Ascending aorta (tissue), 2 donors: ENCODE measurements at places on chromosomes 4 and X. TPM values are rescaled to one million over a fixed set of nuclear protein-coding genes. Genes with fewer than 3 reads are reported as not detected.

SAGE1 gene
- not detected for total RNA-seq

ANOS1 gene
- total RNA-seq, result 1.7 TPM

ZC4H2 gene
- total RNA-seq, result 39.9 TPM

DNAAF6 gene
- not detected for total RNA-seq

TBC1D9 gene
- total RNA-seq, result 25.5 TPM

SULT1B1 gene
- 0.96 TPM for total RNA-seq

FREM3 gene
- total RNA-seq, result not detected

TRIM2 gene
- 33.3 TPM for total RNA-seq

FGFBP2 gene
- not detected for total RNA-seq

PABPC1L2A gene
- not detected for total RNA-seq

TCP11X1 gene
- total RNA-seq, result not detected

DNA sequence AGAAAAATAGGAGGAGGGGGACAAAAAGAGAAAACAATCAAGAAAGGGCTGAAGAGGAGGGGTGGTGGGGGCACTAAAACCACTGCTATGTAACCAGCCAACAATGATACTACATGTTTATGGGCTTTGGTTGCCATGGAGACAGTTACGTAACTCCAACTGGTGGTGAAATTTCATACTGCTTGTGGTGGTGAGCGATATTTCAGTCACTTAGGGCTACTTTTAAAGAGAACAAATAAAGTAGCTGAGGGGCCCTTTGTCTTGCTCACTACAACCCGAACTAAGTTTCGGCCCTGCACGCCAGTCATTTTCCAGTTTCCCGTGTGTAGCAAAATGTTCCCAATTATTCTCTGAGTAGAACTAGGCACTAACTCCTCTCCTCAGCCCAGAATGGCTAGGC, 275.2 kb upstream of the EDA2R start:
- no peaks in the 10 kb centered on the region for H3K36me3 ChIP-seq
- H3K4me1 ChIP-seq, result no peaks in the 10 kb centered on the region
- H3K4me3 ChIP-seq, result no peak overlapping the region
- H3K27ac ChIP-seq, result no peak overlapping the region

DNA sequence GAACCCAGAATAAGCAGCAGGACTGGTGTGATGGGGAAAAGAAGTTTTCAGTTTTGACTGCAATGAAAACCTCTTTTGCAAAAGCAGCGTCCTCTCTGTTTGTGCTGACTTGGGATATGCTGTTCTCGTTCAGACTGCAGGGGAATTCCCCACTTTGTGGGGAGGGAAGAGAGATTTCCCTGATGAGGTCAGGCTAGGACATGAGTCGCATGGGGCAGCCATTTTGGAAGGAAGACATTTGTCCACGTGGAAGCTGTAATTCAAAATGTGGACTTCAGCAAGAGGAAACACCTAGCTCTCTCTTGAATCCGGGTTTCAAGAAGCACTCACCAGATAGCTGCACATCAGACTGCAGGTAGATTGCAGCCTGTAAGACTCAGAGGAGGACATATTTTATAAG, 39.3 kb downstream of the ING2 start:
- no peak for DNase-seq
- no peaks in the 10 kb centered on the region for H3K4me1 ChIP-seq
- H3K27me3 ChIP-seq, result no peaks in the 10 kb centered on the region

DNA sequence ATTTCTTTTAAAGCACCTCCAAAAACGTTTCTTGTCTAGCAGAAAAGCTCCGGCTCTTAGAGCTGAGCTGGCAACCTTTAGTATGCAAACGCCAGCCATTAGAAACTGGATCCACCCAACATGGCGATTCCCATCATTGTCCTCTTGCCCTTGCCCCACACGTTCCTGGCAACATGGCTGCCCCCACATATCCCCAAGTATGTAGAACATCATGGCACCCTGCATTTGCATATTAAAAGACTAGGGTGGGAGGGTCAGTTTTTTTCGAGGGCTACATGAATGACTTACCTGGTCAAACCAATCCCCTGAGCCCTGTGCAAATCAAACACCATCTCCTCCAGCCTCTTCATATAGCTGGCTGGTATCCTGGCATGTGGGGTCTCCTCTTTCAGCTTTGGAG, 82.2 kb upstream of the HELT start:
- no peaks in the 10 kb centered on the region for H3K27me3 ChIP-seq
- H3K4me1 ChIP-seq, result no peaks in the 10 kb centered on the region
- no peak overlapping the region for H3K27ac ChIP-seq
- DNase-seq, result no peak

DNA sequence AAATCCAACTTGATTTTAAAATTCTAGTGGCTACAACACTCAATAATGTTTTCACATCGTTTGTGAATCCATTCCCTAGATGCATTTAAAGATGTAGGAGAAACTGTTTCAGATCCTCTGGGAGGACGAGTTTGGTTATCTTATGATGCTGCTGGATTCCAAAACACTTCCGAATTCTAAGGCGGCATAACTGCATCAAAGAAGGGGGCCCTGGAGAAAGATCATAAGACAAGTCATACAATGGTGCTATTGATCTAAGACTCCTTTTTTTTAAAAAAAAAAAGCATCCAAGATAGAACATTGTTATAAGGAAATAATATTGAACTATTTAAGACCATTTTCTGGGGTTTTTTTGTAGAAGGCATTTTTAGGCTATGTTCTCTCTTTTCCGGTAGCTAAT, 25.5 kb downstream of the ASB9 start:
- no peak overlapping the region for H3K4me3 ChIP-seq
- no peaks in the 10 kb centered on the region for H3K4me1 ChIP-seq
- DNase-seq, result no peak
- H3K36me3 ChIP-seq, result no peaks in the 10 kb centered on the region
- H3K27me3 ChIP-seq, result no peaks in the 10 kb centered on the region
- no peak overlapping the region for H3K27ac ChIP-seq

DNA sequence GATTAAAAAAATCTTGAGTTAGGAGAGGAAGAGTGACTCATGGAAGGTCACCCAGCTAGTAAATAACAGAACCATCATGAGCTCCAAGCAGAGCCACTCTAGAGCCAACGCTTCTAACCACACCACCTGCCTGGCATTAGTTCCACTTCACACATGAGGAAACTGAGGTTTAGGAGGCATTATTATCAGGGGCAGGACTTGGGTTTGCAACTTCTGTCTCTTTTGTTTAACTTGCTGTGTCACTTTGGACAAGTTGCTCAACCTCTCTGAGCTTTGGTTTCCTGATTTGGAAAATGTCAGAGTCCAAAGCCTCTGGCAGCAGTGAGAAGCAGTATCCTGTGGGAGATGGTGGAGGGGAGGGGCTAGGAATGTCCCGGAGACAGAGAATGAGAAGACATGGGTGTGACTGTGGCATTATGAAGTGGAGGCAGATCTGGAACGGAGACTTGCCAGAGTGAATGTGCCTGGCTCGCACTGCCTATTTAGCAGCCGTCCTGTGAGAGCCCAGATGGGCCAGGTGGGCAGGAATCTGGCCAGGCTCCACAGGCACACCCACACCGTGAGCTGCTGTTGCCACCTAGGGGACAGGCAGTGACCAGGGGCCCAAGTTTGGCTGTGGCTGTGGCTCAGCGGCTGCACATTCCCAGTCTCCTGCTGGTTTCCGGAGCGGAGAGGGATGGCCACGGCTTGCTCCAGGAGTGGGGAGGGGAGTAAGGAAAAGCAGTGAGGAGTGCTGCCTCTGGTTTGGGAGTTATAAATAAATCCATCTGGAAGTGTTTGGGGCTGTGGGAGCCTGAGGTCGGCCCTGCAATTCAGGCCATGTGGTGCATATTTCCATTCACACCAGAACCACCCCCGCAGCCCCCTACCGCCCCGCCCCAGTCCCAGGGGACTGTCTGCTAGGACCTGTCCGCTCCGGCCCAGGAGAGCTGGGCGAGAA, 93.4 kb downstream of the NHSL2 start:
- no peaks in the 10 kb centered on the region for H3K4me1 ChIP-seq
- H3K36me3 ChIP-seq, result no peaks in the 10 kb centered on the region
- H3K27me3 ChIP-seq, result no peaks in the 10 kb centered on the region
- H3K4me3 ChIP-seq, result peak overlapping the region; percentile 3

DNA sequence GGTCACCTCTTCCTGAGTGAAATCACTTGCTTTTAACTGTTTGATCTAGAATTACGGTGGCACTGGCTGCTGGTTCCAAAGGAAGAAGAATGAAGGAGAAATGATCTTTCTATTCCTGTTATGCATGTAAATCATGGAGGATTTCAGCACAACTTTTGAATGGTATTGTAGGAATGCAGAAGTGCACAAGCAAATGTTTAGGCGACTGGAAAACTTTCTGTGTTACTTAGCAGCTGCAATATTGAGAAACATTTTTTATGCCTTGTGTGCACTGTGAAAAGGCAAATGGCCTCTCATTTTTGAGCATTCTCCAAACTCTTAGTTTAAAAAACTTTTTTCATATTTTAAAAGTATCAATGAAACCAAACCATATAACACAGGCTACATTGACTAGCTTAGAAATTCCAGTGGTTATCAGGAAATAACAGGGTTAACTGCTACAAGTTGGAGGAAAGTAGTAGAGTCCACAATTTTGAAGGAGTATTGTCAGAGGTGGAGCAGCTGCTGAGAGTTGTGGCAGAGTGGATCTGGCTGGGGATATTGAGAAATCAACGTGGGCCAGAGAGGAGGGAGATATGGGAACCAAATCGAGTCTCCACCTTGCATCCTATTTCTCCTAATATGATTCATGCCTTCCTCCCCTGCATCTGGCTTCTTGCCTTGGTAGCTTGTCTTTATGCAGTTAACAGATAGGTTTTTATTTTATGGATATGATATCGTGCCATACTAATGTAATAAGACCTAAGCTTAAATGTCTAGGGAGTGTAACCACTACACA, 32.0 kb upstream of the FHL1 start:
- H3K4me1 ChIP-seq, result no peaks in the 10 kb centered on the region
- no peak overlapping the region for H3K4me3 ChIP-seq
- H3K27me3 ChIP-seq, result no peaks in the 10 kb centered on the region
- H3K36me3 ChIP-seq, result no peaks in the 10 kb centered on the region
- DNase-seq, result no peak

DNA sequence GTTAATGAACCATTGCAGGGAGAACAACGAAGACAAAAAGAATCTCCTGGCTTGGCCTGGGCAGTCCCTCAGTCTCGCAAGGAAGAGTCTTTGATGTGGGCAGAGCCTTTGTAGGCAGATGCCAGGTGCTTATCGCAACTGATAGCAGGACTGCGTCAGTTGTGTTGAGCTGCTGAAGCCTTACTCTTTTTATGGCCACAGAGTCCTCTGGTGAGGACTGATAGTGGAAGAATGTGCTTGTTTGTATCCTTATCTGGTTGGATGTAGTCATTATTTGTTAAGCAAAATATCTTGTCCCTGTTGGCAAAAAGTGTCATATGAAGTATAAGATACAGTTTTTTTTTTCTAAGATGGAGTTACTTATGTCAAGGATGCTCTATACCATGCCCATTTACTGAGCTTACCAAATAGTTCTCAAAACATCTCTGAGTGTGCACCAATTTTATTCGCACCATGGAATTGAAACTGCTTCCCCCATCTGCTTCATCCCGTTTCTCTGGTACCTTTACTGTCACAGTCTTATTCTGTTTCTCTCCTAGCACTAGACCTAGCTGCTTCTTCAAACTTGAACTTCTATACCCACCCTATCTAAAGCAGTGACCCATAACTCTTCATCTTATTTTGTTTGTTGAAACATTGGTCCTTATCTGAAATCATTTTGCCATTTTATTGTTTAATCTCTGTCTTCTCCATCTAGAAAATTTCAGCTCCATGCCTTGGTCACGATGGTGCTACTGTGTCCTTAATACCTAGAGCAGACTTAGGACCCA, 47.0 kb upstream of the SPRY1 start:
- no peaks in the 10 kb centered on the region for H3K36me3 ChIP-seq
- no peak overlapping the region for H3K27ac ChIP-seq
- H3K27me3 ChIP-seq, result no peaks in the 10 kb centered on the region
- no peaks in the 10 kb centered on the region for H3K4me1 ChIP-seq
- H3K4me3 ChIP-seq, result no peak overlapping the region
- no peak for DNase-seq

GRCh38 chrX:46376246-46376885, 168.9 kb downstream of the ZNF674 start:
- H3K36me3 ChIP-seq, result no peaks in the 10 kb centered on the region
- H3K4me3 ChIP-seq, result no peak overlapping the region
- H3K4me1 ChIP-seq, result no peaks in the 10 kb centered on the region
- peak overlapping the region; percentile 2 for H3K27ac ChIP-seq
- no peaks in the 10 kb centered on the region for H3K27me3 ChIP-seq

GRCh38 chr4:52911684-52912294, 49.7 kb downstream of the RASL11B start:
- no peak overlapping the region for H3K4me3 ChIP-seq
- H3K27ac ChIP-seq, result no peak overlapping the region
- no peaks in the 10 kb centered on the region for H3K36me3 ChIP-seq
- H3K27me3 ChIP-seq, result no peaks in the 10 kb centered on the region
- H3K4me1 ChIP-seq, result no peaks in the 10 kb centered on the region
- peak; percentile 73 for DNase-seq

DNA sequence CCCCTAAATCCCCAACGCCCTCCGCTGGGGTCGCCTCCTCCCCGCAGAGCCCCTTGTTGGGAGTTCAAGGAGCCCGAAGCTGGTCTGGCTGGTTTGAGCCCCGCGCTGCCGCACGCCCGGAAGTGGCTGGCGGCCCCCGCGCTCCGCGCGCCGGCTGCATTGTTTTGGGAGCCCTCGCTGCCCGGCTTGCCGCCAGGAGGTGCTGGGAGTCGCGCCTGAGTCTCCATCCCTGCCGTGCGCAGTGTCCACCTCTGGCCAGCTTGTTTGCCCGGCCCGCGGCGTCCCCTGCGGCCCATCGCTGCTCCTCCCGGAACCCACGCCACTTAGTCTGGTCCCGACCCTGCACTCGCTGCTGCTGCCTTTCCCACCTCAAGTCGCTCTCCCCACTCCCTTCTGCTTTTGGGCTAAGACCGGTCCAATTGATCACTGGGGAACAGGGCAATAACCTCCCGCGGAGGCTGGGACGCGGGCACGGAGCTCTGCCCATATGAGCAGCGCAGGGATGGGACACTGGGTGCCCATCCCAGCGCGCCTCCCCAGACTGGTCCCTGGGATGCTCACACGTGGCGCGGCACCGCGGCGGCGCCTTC, 2.2 kb upstream of the SFRP2 start:
- no peak for DNase-seq
- H3K4me3 ChIP-seq, result peak overlapping the region; percentile 51
- H3K27ac ChIP-seq, result no peak overlapping the region
- H3K4me1 ChIP-seq, result peaks cover 33% of the 10 kb centered on the region
- H3K36me3 ChIP-seq, result no peaks in the 10 kb centered on the region

- no peak for DNase-seq
- H3K27ac ChIP-seq, result no peak overlapping the region
- H3K4me3 ChIP-seq, result no peak overlapping the region
- H3K4me1 ChIP-seq, result no peaks in the 10 kb centered on the region
These were observed 34.6 kb downstream of the BCLAF3 start for GRCh38 chrX:19956306-19956705.

GRCh38 chr4:7295911-7296660, 103.7 kb downstream of the SORCS2 start:
- no peak overlapping the region for H3K4me3 ChIP-seq
- H3K4me1 ChIP-seq, result no peaks in the 10 kb centered on the region
- H3K27me3 ChIP-seq, result no peaks in the 10 kb centered on the region
- no peak overlapping the region for H3K27ac ChIP-seq
- DNase-seq, result no peak

- DNase-seq, result no peak
- H3K4me1 ChIP-seq, result no peaks in the 10 kb centered on the region
- H3K4me3 ChIP-seq, result no peak overlapping the region
- H3K36me3 ChIP-seq, result no peaks in the 10 kb centered on the region
- H3K27me3 ChIP-seq, result no peaks in the 10 kb centered on the region
These were observed 35.3 kb upstream of the GPM6B start for GRCh38 chrX:13852001-13852695.

GRCh38 chr4:140726776-140727500, 29.2 kb downstream of the TBC1D9 start:
- no peaks in the 10 kb centered on the region for H3K27me3 ChIP-seq
- H3K4me1 ChIP-seq, result peaks cover 5% of the 10 kb centered on the region
- no peaks in the 10 kb centered on the region for H3K36me3 ChIP-seq
